ENCODE measurements at places on chromosomes 2 and 18. TPM values are rescaled to one million over a fixed set of nuclear protein-coding genes. Genes with fewer than 3 reads are reported as not detected.
A peak's percentile ranks its signal among the peaks of the same experiment; 100 is the strongest.

DNA sequence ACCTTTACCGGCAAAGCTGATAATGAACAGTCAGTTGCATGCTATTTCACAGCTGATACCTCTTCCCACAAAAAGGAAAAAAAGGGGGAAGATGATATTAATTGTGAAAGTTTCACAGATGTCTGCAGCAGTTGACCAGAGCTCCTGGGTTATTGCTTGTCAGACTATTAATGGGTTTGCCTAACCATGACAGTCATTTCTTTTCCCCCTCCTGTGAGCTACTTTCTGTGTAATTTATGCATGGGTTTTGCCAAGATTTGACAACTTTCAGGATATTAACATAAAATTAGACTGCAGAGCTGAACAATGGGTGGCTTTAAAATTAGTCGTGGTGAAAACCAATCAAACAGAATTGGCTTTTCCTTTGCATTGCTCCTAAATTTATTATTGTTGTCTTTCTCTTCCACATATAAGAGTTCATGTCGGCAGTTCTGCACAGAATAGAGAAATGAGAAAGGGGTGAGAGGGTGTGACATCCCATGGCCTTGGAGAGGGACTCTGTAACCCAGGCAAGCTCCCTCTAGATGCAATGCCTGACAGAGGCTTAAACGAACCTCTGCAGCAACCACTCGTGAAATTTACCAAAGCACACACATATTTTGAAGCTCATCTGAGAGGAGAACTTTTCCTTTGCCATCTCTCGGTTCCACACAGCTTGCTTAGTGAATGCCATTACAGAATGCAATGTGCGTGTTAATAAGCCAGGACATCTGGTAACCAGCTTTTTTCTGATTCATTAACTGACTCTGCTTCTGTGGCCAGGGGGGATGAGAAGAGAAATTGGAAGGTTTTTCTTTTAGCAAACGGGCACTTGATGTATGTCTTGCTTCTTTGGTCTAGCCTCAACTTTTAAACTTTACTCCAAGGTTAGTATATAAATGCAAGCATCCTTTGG is 82.2 kb upstream of the ITGA4 start:
- DNase-seq: no peak

The CLEC4F gene
- polyA plus RNA-seq: 0.32 TPM

The DSEL gene
- 1.0 TPM for polyA plus RNA-seq

The GAD1 gene
- polyA plus RNA-seq: 2.0 TPM

GRCh38 chr2:132547090-132547687 is 122.8 kb downstream of the LYPD1 start:
- DNase-seq: peak; percentile 85

DNA sequence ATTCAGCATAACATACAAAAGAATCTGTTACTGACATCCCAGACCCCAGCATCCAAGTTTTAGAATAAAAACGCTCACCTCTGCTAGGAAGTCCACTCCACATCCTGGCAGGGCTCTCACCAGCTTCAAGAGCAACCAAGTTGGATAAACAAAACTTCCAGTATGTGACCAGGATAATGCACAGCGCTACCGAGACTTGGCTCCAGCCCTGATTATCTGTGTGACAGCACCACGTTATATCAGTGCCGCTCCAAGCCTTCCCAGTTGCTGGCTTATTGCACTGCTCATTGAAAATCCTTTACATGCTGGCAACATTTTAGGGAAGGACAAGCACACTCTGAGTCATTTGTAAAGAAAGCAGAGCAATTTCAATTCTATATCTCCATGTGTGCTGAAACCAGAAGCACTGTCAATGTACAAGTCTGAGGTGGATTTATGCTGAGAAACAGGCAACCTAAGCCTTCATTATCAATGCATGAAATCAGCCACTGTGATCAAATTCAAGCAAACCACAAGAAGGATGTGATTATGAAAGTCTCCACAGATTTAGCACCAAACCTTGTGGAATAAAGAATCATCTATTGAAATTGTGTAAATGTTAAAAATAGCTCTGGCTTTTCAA is 115.7 kb downstream of the ZNF385B start:
- DNase-seq: no peak

GRCh38 chr2:105279126-105279525 is 37.6 kb downstream of the GPR45 start:
- DNase-seq: no peak

DNA sequence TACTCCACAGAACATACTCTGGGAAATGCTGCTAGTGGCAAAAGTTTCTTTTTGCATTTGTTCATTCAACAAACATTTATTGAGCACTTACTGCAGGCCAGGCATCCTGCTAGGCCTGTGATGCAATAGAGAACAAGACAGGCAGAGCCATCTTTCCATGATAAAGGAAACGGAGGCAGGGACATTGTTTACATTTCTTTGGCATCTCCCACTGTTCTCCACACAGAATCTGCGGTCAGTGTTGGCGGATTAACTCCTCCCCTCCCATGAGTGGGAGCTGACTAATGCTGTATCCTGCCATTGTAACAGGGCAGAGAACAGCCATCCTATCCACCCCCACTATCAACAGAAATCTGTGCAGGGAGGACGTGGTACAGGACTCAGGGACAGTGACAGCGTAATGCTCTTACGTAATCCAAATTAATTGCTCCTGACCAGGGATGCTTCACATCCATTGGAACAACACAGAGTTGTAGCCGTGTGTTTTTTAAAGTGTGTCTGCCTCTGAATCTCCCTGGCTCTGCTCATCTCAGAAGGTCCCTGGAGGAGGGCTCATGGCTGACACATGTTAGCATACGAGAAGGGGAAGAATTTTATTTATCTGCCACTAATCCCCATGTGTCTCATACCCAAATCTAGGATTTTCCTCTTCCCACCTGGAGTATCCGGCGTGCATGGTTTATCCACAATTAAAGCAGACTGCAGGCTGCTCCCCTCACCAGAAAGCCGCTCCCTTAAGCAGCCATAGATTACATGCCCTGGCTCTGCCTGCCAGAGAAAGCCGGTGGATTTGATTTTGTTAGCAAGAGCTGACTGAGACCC is 32.3 kb downstream of the STEAP3 start:
- DNase-seq: no peak

The DLGAP1 gene
- 4.4 TPM for polyA plus RNA-seq

The TMEM37 gene
- polyA plus RNA-seq: 7.2 TPM

DNA sequence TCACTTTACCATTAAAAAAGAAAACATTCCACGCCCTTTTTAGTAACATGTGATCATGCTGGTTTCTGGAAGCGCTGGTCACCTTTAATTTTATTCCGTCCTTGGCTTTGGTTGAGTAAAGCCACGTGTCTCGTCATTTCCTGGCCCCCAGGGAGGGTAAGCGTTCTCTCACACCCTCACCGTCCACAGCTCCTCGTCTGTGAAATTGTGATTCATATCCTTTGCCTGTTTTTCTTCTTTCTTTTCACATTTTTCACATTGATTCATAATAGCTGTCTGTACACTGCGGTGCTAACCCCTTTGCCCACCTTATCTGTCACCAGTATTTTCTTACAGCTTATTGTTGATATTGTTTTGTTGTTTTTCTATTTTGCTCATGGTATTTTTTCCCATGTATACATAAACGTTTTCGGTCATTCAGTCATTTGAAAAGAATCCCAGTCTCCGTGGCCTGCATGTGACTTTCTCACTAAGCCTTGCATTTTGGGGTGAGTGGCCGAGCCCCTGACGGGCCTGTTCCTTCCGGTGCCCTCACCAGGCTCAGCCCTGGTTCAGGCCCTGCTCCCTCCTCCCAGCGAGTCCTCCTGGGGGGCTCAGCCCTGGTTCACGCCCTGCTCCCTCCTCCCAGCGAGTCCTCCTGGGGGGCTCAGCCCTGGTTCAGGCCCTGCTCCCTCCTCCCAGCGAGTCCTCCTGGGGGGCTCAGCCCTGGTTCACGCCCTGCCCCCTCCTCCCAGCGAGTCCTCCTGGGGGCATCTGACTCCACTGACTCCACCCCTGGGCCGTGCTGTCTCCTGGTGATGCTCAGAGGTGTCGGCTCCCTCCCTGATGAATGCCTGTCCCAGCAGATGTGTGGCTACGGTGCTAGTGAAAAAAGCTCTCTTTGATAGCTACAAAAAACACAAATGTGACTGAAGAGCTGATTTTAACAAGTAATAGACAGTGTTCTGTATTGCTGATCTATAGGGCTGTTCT is 249.7 kb upstream of the PXDN start:
- DNase-seq: no peak

DNA sequence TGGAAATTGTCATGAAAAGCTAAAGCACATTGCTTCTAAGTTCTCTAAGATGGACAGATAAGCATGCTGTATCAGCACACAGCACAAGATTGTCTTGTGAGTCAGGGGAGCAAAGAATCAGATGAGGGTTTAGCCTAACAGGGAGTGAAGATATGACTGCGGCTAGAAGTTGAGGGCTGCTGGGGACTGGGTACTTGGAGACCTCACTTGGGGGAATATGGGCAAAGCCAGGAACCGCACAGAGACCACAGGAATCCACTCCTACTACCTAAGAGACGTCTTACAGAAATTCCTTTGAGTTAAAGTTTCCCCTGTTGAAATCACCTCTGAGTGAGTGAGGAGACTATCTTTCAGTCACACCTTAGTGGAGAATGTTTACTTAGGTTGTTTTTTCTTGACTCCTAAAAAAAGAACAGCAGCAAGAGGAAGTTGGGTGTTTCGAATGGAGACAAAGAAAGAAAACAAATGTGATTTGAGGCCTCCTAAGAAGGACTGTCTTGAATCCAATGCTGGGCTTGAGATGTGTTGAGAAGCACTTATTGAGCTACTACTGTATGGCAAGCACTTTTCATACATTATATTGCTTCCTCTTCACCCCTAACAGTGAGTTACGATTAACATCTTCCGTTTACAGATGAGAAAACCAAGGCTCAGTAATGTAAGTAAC is 100.7 kb downstream of the ANKRD44 start:
- DNase-seq: no peak

The VRK2 gene
- 22.3 TPM for polyA plus RNA-seq

The SPRED2 gene
- polyA plus RNA-seq: 8.8 TPM

The IDH1 gene
- polyA plus RNA-seq: 117 TPM

DNA sequence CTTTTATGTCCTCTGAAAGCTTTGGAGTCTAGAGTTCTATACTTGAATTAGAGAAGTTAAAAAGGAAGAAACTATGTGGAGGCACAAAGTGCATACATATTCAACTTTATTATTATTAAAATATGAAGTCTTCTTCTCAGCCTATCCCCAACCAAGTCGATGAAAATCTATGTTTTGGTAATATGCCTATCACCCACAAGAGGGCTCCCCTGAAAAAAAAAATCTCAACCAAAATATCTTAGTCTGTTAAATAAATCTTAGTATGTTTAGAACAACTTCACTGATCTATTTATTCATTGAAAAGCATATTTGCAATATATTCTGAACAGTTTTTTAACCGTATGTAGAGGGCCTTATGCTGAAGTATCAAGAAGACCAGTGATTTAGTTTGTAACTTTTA is 804.5 kb downstream of the TDRD15 start:
- no peak for DNase-seq

DNA sequence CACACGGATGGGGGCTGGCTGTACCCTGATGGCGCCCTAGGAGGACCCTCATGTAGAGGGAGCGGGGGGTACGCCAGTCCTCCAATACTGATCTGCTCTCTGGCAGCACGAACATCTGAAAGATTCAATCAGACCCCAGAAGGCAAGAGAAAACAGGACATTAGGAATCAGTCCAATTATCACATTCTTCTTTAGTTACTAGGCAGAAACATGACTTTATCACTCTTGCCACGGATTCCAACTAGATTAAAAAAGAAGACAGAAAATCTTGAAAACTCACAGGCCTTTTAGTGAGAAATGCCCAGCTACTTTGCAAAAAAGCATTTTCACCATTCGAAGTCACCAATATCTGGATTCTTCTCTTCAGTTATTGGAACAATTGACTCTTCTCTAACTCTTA is 68.4 kb downstream of the ID2 start:
- DNase-seq: no peak

DNA sequence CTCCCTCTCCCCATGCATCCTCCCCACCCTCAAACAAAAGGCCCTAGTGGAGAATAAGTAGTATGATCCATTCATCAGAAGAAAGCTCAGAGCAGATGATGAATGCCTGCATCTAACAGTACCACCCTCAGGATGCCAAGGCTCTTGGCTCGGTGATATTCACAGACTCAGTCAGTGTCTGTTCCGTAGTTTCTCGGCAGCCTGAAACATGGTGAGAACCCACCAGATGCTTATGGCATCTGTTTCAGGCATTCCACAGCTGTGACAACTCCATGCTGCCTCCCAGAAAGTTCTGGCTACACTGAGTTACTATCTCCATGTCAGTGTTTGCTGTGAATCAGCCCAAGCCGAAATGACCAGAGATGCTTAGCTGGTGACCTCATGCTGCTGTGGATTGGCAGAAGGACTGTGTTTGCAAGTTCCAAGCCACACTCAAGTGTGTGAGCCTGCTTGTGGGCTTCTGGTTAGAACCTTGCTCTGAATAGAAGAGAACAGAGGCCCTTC is 83.9 kb downstream of the WDSUB1 start:
- DNase-seq: peak; percentile 32

DNA sequence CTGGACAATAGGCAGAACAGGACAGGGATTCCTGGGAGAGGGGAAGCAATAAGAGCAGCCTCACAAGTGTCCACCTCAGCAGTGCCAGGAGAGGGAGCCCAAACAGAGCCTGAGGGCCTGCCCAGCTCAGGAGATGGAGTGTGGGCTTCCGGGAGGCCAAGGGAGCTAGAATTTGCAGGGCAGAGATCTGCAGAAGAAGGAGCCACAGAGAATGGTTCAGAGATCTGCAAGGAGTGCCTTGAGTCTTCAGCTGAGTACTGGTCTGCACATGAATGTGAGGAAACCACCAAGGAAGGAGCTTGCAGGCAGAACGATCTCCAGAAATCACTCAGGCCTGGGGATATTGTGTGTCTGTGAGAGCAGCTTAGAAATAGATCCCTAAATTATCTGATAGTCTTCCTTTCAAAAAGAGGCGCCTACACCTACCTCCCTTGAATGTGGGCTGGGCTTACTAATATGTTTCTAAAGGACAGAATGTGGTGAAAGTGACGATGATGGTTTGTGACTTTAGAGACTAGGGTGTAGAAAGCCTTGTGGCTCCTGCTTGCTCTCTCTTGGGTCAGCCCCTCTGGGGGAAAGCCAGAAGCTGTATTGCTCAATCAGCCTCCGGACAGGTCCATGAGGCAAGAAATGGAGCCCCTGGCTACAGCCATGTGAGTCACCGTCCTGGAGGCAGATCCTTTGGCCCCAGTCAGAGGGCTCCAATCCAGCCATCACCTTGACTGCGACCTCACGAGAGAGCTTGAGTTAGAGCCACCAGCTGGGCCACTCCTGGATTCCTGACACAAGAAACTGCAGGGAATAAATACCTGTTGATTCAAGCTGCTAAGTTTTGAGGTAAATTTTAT is 7.6 kb upstream of the LPIN1 start:
- DNase-seq: peak; percentile 96

DNA sequence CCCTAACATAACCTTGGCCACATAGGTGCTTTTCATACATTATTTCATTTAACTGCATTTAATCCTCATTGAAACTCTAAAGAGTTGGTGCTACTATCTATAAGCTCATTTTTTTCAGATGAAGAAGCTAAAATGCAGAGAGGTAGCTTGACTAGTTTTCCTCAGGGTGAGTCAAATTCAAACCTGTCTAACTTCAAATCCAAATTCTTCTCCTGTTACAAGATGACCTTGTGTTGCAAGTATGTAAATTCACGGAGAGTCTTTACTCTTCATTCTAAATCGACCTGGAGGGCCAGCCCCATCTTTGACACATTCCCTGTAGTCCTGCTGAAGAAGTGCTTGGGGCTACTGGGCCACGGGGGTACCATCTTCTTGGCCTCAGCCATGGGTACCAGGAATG is 8.2 kb upstream of the SETBP1 start:
- DNase-seq: no peak

- no peak for DNase-seq
Measured at GRCh38 chr2:43265001-43265400, 38.6 kb upstream of the ZFP36L2 start.
